Activated T-cell treated with anti-CD3 and anti-CD28 coated beads, Interleukin-2, amount 50 U/mL, for 72 hours (primary cell): ENCODE measurements at places on chromosomes 3 and 15. TPM values are rescaled to one million over a fixed set of nuclear protein-coding genes. Genes with fewer than 3 reads are reported as not detected.

GRCh38 chr15:83474578-83474977 is 27.4 kb downstream of the SH3GL3 start:
- no peak overlapping the region for H3K4me3 ChIP-seq
- H3K4me1 ChIP-seq: no peaks in the 10 kb centered on the region
- no peaks in the 10 kb centered on the region for H3K36me3 ChIP-seq
- no peak for DNase-seq
- H3K27ac ChIP-seq: no peak overlapping the region

ECE2 gene
- not detected for total RNA-seq

GRCh38 chr15:58212909-58213526 is 74.8 kb downstream of the AQP9 start:
- H3K4me3 ChIP-seq: no peak overlapping the region
- no peak overlapping the region for H3K27ac ChIP-seq
- no peak for DNase-seq
- H3K4me1 ChIP-seq: no peaks in the 10 kb centered on the region
- H3K27me3 ChIP-seq: no peaks in the 10 kb centered on the region

GRCh38 chr3:123834631-123835030 is 49.5 kb downstream of the MYLK start:
- H3K4me3 ChIP-seq: no peak overlapping the region
- peaks cover 10% of the 10 kb centered on the region for H3K27me3 ChIP-seq
- DNase-seq: no peak
- H3K36me3 ChIP-seq: no peaks in the 10 kb centered on the region

- no peak overlapping the region for H3K27ac ChIP-seq
- no peak for DNase-seq
- H3K4me3 ChIP-seq: no peak overlapping the region
- no peaks in the 10 kb centered on the region for H3K27me3 ChIP-seq
- no peaks in the 10 kb centered on the region for H3K4me1 ChIP-seq
Observed at GRCh38 chr3:346186-346585, 149.6 kb downstream of the CHL1 start.

GRCh38 chr3:194073926-194074325 is 62.0 kb upstream of the HES1 start:
- peaks cover 22% of the 10 kb centered on the region for H3K4me1 ChIP-seq
- peaks cover 56% of the 10 kb centered on the region for H3K27me3 ChIP-seq
- H3K27ac ChIP-seq: no peak overlapping the region
- DNase-seq: no peak
- H3K4me3 ChIP-seq: no peak overlapping the region

DNA sequence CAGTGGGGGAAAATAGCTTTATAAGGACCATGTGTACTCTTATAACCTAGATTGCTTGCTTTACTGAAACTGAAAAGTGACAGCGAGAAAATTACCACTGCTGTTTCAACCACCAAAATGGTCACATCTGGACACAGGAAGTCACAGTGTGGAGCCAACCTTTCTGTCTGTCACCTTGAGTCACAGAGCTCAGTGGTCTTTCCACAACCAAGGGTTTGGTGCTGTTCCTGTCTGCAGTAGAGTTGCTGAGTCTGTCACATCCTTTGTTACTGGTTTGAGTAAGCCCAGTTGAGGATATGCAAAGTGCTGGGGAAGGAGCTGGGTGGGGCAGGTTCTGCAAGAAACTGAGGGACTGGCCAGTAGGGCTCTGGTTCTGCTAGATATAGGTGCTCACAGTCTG is 139.1 kb upstream of the EIF1B start:
- no peak overlapping the region for H3K27ac ChIP-seq
- H3K4me3 ChIP-seq: no peak overlapping the region
- H3K36me3 ChIP-seq: no peaks in the 10 kb centered on the region
- DNase-seq: no peak

CMTM8 gene
- total RNA-seq: 9.0 TPM

DNA sequence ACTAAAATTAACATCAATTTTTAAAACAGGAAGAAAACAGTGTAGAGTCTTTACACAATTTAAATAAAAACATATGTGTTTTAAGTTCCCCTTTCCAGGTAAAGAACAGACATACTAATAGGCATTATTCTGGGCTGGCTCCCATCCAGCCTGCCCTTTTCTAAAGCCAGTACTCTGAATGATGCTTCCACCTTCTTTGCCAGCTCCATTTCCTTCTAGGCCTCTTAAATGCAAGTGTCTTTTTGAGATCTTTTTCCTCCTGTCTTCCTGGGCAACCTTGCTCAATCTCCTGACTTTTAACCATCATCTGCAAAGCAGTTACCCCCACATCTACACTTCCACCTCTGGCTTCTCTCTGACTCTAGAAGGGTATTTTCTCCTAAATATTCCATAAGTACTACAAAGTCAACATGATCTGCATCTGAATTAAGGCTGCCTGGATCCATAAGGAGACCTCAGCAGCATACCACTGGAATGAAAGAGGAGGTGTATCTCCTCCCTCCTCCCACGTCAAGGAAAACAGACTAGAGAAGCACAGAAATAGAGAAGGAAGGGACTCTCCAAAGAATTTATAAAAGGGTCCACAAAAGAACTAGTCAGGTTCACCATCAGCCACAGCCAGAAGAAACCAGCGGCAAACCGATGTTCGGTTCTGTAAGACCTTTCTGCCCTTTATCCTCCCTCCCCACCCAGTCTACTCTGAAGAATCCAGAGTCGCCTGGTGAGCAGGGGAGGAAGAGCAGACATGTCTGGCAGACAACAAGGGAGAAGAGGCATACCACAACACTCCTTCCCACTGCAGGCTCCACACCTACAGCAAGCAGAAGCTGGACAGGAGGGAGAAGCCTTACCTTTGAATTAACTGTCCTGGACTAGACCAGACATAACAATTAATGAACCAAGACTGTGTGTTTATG is 47.1 kb downstream of the GOLIM4 start:
- peaks cover 7% of the 10 kb centered on the region for H3K27me3 ChIP-seq
- DNase-seq: no peak
- no peaks in the 10 kb centered on the region for H3K4me1 ChIP-seq
- no peaks in the 10 kb centered on the region for H3K36me3 ChIP-seq

DNA sequence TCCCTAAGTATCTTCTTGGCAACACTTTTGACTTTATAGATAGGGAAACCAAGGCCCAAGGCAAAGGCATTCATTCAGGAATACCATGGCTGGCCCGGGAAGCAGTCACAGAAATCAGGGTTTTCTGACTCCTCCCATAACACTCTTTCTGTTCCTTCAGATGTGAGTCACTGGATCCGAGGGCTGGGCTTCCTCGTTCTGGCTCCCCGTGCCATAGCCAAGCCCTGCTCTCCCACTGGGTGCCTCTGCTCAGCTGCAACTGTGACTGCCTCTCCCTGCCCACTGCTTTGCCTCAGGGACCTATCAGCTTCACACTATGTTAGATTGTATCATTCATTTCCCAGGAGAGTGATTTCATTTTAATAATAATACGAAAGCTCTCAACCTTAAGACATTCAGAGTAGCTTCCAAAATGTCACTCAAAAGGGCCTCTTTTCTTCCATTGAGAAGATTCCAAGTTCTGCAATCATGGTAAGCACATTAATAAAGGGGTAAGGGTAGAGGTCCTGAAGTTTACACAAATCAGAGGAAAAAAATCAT is 50.2 kb downstream of the GABRB3 start:
- DNase-seq: no peak
- H3K4me3 ChIP-seq: no peak overlapping the region
- H3K36me3 ChIP-seq: peaks cover 5% of the 10 kb centered on the region
- no peak overlapping the region for H3K27ac ChIP-seq
- H3K4me1 ChIP-seq: no peaks in the 10 kb centered on the region

DNA sequence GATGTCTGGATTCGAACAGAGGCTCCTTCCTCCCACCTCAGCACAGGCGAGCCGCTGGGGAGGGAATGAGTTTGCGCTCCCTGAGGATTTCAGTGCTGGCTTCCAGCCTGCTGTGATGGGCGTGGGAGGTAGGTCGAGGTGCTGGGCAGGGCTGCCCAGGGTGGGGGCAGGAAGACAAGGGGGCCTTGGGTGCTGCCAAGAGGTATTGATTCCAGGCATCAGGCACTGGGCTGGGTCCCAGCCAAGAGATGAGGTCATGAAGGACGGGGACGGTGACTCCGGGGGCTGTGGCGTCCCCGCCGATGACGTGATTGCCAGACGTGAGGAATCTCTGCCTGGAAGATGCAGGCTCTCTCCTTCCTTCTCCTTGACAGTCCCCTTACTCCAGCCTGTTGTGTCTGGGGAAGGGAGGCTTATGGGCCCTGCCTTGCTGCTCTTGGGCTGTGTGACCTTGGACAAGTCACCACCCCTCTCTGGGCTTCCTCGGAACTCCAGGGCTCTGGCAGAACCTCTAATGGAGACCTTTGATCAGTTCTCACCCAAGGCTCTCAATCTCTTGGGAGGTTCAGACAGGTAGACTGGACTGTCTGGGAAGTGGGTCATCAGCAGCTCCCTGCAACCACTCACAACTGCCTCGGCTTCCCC is 116.8 kb downstream of the FBLN2 start:
- H3K4me1 ChIP-seq: no peaks in the 10 kb centered on the region
- no peaks in the 10 kb centered on the region for H3K36me3 ChIP-seq
- DNase-seq: no peak
- H3K4me3 ChIP-seq: no peak overlapping the region
- no peaks in the 10 kb centered on the region for H3K27me3 ChIP-seq

DNA sequence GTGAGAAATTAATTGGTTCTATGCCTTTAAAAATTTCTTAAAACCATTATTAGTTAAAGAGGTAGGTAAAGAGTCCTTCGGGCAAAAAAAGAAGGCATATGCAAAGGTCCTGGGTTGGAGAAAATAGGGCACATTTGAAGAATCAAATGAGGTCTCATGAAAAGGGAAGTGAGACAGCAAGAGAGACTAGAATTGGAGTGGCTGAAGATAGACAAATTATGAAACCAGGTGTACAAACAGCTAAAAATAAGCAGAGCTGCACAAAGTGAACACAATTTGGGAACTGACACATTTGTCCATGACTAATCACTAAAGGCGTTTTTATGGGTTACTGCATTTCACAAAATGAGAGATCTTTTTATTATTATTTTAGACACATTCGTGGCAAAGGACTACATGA is 581.2 kb downstream of the PYDC2 start:
- H3K27ac ChIP-seq: no peak overlapping the region
- no peak for DNase-seq
- no peaks in the 10 kb centered on the region for H3K27me3 ChIP-seq
- no peaks in the 10 kb centered on the region for H3K36me3 ChIP-seq
- no peaks in the 10 kb centered on the region for H3K4me1 ChIP-seq
- no peak overlapping the region for H3K4me3 ChIP-seq

PTH1R gene
- total RNA-seq: not detected

B3GNT5 gene
- total RNA-seq: 14.4 TPM

DNA sequence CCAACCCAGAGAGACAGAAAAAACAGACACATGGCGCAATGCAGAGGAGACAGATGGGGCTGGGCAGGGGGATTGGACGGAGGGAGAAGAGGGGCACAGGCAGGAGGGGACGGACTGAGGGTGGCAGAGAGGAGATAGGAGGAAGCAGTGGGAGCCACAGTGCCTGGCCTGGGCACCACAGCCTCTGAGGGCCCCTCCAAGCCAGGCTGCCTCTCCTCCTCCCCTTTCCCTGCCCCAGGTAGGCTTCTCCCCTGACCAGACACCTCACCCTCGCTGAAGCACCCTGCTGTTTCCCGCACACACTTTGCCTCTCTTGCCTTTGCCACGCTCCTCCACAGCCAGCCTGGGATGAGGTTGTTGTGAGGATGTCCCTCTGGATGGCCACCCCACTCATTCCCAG is 84.0 kb upstream of the PRR20G start:
- DNase-seq: no peak
- H3K27ac ChIP-seq: no peak overlapping the region
- H3K4me1 ChIP-seq: no peaks in the 10 kb centered on the region
- peaks cover 18% of the 10 kb centered on the region for H3K27me3 ChIP-seq
- no peak overlapping the region for H3K4me3 ChIP-seq

- DNase-seq: no peak
- no peaks in the 10 kb centered on the region for H3K4me1 ChIP-seq
Observed at GRCh38 chr3:10957976-10958749, 34.4 kb upstream of the SLC6A1 start.

- no peaks in the 10 kb centered on the region for H3K27me3 ChIP-seq
- H3K36me3 ChIP-seq: no peaks in the 10 kb centered on the region
- DNase-seq: no peak
- H3K4me3 ChIP-seq: no peak overlapping the region
Observed at GRCh38 chr3:56837196-56837955, 35.6 kb upstream of the ARHGEF3 start.

CTXN2 gene
- total RNA-seq: not detected

DNA sequence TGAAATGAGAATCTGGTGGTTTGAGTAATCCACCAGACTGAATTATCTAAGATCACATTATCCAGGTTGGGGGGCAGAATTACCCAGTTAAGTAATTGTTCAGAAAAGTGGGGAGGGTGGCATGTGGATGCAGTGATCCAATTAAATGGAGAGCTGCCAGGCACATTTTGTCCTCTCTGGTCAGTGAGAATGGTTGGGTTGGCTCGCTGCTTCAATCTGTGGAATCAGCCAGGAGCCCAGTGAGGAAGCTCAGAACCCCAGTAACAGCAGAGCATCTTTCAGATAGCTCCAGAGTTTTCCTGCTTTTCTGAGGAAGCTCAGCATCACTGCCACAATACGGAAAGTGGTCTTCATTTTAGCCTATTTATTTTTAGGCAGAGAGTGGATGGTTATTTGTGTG is 6.4 kb upstream of the EXOG start:
- H3K27ac ChIP-seq: no peak overlapping the region
- H3K4me3 ChIP-seq: no peak overlapping the region
- no peaks in the 10 kb centered on the region for H3K4me1 ChIP-seq
- no peaks in the 10 kb centered on the region for H3K27me3 ChIP-seq
- no peak for DNase-seq
- H3K36me3 ChIP-seq: no peaks in the 10 kb centered on the region

- no peak overlapping the region for H3K4me3 ChIP-seq
- no peaks in the 10 kb centered on the region for H3K27me3 ChIP-seq
Observed at GRCh38 chr3:194274424-194275085, 76.6 kb downstream of the CPN2 start.

DNA sequence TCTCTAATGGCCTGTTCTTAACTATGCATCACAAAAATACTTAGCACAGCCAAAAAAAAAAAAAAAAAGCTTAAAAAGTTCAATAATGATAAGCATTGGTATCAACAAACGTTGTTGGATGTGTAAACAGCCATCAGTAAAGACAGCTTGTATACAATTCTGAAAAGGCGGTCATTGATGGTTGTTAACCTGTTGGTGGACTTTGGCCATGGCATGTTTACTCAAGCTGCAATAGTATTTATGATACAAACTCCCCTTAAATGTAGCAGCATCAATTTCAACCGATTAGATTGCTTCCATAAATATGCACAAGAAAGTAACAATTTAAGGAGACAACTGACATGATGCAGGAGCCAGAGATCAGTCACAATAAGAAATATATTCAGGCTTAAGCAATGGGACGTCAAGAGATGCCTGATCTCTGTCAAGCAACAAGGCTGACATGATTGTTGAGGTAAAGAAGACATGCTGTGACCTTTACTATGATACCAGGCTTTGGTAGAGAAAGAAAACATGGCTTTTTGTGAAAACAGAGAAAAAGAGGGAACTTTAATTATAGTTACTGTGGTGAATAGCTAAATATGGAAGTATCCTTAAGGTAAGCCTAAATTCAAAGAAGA is 14.2 kb upstream of the SLC7A14 start:
- H3K27me3 ChIP-seq: peaks cover 50% of the 10 kb centered on the region
- no peaks in the 10 kb centered on the region for H3K4me1 ChIP-seq
- H3K27ac ChIP-seq: no peak overlapping the region
- H3K4me3 ChIP-seq: no peak overlapping the region
- H3K36me3 ChIP-seq: no peaks in the 10 kb centered on the region

CD200 gene
- 27.4 TPM for total RNA-seq
